ENCODE measurements at places on chromosomes 6 and 20.

- DNase-seq = no peak
Measured at GRCh38 chr6:53043581-53043980, 21.6 kb upstream of the FBXO9 start.

DNA sequence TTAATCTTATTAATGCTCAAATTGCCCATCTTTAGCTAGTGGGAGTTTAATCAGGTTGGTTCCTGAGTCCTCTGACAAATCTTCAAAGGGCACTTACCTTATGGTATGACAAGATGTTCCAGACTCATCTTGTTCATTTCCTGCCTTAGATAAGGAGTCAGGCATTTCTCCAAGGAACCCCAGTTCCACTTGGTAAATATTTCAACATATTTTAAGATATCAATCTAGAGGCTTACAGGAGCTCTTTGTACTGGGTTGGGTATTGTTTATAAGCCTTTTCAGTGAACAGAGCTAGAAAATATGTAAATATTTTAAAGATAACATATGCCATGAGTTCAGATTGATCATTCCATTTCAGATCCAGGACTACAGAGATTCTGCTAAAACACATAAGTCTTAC, 159.8 kb downstream of the RCAN2 start:
- DNase-seq = no peak

DNA sequence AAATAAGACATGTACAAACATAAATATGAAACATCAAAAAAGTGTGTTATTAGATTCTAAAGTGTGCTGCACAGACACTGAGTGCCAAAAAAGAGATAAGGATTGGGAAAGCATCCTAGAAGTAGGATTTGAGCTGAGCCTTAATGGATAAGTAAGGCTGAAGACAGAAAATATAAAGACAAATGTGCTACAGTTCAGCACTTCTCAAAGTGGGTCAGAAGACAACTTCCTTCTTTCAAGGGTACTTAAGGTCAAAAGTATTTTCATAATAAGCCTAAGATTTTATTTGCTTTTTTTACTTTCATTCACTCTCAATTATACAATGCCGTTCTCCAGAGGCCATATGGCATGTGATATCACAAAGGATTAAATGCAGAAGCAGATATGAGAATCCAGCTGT, 16.8 kb downstream of the USP45 start:
- no peak for DNase-seq

DNA sequence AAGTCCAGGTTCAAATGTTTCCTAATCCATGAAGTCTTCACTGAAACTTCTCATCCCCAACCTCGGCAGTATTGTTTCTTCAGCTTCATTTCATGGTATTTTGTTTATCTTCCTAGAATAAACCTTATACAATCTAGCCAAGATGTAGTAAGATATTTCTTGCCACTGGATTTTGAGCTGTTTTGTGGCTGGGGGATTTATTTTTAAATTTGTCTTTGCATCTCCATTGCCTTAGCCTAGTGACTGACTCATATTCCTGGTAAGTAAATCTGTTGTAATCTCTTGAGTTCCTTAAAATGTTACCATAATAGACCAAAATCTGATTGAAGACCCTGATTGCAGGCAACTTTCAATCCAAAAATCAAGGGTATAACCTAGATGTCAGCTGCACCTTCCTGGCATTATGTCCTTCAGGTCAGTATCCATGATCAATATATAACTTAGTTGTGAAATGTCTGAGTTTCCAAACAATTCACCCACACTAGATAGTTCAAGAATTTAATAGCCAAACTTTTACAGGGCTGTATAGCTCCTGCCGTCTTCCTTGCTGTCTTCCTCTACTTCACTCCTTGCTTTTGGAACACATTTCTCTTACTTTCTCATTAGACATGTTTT, 4.7 kb upstream of the TRMT11 start:
- no peak for DNase-seq

DNA sequence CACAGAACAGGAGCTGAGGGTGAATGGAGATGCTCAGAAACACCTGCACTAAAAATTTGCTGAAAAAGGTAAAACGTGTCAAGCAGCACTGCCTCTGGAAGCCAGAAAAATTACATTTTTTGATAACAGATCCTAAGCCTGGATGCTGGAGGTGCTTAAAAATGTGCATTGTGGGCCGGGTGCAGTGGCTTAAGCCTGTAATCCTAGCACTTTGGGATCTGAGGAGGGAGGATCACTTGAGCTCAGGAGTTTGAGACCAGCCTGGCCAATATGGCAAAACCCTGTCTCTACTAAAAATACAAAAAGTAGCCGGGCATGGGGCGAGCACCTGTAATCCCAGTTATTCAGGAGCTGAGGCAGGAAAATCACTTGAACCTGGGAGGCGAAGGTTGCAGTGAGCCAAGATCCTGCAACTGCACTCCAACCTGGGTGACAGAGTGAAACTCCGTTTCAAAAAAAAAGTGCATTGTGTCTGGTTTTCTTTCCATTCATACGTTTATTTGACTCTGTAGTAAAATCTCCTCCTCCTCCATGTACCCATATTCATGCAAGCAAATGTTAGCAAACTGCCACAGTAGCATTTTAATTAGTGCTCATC, 587 bp upstream of the BTN3A1 start:
- DNase-seq = no peak

GRCh38 chr6:97026298-97026697, 101.8 kb downstream of the KLHL32 start:
- no peak for DNase-seq

DNA sequence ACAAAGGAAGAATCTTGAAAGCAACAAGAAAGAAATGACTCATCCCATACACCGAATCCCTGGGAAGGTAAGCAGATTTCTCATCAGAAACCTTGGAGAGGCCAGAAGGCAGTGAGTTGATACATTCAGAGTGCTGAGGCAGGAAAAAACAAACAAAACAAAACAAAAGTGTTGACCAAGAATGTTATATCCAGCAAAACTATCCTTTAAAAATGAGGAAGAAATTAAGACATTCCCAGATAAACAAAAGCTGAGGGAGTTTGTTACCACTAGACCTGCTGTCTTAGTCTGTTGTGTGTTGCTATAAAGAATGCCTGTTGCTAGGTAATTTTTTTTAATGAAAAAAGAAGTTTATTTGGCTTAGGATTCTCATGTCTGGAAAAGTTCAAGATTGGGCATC, 33.7 kb upstream of the PPP1R3G start:
- DNase-seq = no peak

GRCh38 chr6:36917541-36918193, 31.9 kb downstream of the C6orf89 start:
- peak; percentile 36 for DNase-seq

DNA sequence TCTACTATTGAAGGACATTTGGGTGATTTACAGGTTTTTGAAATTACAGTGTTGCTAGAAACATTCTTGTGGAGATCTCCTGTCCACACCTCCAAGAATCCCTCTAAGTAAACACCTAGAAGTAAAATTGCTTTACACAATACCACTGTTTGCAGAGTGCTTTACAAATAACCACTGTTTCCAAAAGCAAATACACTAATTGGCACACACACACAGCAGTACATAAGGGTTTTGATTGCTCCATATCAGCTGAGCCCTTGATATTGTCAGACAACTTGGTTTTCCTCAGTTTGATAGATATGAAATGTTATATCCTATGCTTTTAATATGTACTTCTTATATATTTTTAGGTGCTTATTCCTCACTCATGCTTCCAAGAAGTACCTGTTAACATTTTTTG, 6.3 kb downstream of the HMGN4 start:
- DNase-seq = no peak

GRCh38 chr6:52640916-52641315, 30.0 kb upstream of the TMEM14A start:
- DNase-seq = no peak

- DNase-seq = peak; percentile 17
Measured at GRCh38 chr6:170344631-170345576, 38.3 kb downstream of the FAM120B start.

DNA sequence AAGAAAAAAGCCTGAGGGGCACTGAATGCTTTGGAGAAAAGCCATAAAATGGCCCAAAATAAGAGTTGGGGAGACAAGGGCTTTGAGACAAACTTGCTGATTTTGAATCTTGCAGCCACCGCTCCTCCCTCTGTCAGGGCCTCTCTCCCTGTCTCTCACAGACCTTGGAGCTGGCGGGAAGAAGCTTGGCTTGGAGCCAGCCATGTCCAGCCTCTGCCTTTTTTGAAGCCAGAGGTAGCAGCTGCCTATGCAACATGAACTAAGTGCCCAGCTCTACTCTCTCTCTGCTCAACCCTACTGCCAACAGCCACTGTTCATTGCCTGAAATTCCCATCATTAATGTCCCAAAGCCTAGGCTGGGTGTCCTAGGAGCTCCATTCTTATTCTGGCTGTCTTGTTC, 63.7 kb upstream of the CTNNBL1 start:
- DNase-seq = no peak

DNA sequence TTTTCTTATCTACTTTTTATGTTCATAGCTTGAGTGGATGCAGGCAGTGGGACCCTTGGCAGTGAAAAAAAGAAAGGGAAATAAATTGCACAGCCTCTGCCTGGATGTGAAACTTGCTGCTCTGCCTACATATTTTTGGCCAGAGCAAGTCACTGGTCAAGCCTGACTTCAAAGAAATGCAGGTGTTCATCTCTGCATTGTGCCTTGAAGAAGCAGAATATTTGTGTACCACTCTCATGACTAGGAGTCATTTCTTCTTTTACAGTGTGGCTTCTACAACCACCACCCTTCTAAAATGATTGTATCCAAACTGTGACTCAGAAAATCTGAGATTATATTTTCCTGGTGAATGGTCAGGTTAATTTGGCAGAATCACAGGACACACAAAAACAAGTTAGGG, 2.5 kb upstream of the KATNA1 start:
- no peak for DNase-seq

DNA sequence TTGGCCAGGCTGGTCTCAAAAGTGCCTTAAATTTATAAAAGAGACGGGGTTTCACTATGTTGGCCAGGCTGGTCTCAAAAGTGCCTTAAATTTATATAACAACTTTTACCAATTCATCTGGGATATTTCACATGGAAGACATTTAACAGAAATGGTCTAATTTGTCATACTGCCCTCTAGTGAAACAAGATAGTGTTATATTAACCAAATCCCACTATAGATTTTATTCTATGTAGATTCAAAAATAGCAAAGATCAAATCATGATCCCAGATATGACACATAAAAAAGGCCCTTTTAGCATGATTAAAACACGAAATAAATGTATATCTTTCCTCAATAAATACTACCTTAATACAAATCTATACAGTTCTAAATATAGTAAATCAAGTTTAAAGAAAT, 102.8 kb upstream of the TFAP2D start:
- DNase-seq = no peak

DNA sequence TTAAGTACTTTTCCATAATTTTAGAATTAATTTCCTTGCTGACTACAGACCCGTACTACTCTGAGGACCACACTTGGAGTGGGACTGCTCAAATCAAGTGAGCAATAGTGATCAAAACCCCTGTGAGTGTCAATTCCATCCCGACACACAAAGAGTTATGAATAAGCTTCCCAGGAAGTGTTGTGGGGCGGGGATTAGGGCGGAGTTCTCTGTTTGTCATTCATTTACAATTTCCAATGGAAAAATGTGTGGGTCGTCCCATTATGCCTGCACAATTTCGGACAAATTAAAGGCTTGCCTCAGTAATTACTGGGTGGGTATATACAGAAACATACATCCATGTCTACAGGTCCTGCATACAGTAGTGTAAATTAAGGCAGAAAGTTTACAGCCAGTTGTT, 84.2 kb downstream of the ISM1 start:
- DNase-seq = no peak

DNA sequence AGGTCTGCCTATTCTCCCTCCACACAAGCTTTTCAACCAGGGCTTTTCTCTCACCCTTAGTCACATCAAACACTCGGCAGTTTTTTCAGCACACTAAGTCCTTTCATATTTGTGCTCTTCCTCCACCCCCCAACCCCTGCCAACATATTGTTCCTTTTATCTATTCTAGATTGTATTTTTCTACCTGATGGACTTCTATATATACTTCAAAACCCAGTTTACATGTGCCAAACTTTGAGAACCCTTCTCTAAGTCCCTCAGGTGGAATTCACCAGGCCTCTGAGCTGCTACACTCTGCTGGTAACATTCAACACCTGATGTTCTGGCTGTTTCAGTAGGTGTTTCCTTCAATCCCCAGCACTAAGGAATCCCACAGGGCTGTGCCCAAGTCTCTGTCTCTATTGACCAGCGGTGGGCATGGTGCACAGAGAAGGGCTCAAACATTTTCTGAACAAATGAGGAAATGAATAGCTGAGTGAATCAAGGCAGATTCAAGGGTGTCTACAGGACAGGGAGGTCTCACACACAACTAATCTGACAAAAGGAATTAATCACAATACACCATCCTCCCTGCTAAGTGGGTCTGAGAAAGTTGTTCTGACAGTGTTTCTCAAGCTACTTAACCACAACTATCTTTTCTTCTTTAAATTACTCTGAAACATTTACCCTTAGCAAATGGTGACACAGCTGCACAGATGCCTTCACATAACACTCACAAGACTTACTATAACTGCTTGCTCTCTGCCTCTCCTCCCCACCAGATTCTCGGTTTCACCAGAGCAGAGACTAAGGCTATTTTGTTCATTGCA, 166.5 kb downstream of the TSHZ2 start:
- DNase-seq = no peak

- no peak for DNase-seq
Measured at GRCh38 chr20:15584507-15584906, 988.7 kb downstream of the KIF16B start.

DNA sequence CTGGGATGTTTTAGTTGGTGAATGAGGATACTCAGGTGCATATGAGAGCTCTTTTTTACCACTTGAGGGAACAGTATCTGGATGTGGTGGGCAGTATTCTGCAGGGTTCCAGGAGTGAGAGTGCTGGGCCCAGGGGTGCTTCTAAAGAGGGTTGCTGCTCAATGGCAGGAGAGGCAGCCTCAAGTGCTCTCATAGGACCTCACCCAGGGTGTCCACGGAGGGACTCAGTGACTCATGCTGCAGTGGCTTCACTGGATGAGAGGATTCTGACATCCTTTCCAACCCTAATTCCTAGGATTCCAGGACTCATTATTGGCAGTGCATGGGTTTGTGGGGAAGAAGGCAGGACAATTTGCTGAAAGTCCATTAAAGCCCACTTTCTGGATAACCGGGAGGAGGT, 176.6 kb upstream of the FERMT1 start:
- DNase-seq = no peak

DNA sequence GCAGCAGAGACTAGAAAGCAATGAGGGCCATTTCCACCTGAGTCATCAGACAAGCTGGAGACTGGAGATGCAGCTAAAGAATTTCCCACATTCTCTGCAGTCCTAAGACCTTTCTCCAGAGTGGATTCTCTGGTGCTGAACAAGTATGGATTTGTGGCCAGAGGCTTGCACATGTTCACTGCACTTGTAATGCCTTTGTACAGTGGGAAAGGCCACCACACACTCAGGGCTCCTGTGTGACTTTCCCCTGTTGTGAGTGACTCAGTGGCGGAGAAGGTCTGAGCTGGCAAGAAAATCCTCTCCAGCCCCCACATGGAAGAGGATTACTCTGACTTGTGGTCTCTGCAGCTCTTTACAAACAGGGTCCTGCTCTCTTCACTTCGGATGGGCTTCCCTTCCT, 192.3 kb downstream of the C6orf118 start:
- no peak for DNase-seq

- DNase-seq = no peak
Measured at GRCh38 chr6:129321303-129321702, 388.7 kb downstream of the ARHGAP18 start.

- no peak for DNase-seq
Measured at GRCh38 chr6:75428204-75428603, 65.4 kb downstream of the FILIP1 start.

GRCh38 chr6:56327946-56328727, 80.8 kb upstream of the COL21A1 start:
- no peak for DNase-seq

- DNase-seq = no peak
Measured at GRCh38 chr6:135282395-135282794, 101.3 kb downstream of the MYB start.

GRCh38 chr6:54320871-54321270, 12.6 kb downstream of the TINAG start:
- DNase-seq = no peak

All from fibroblast of the conjunctiva (primary cell).